Stimulated activated CD8-positive, alpha-beta memory T cell treated with anti-CD3 and anti-CD28 coated beads, Interleukin-2, amount 100 ng/mL, for 1 hour (primary cell): ENCODE measurements at places on chromosomes 6 and 20.

- no peak for DNase-seq
Observed at GRCh38 chr6:118940770-118941169, 5.8 kb upstream of the MCM9 start.

DNA sequence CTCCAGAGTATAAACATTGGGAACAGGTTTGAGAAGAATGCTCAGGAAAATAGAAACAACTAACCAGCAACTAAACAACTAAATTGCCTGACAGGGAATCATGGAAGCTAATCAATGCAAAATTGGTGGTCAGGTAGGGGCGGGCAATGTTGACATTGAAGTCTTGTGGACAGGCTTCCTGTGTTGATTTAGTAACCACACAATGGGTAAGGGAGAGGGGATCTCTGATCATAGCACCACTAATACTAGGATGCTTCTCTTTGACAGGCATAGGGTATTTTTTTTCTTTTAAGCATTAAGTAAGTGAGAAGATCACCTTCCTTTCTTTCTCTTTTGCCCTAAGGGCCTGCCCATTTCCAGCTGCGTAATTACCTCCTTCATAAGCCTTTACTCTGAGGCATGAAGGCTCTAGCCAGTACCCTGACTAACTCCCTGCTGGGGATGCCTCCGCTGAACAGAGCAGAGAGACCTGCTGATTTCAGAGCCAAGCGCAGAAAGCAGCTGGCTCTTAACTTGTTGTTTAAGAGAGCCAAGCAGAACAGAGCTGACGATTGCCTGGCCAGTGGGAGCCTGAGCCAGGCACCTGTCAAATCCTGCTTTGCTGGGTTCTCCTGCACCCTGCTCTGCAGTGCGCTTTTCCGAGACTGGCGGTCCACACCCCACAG is 118.7 kb downstream of the BMP2 start:
- no peak for DNase-seq

DNA sequence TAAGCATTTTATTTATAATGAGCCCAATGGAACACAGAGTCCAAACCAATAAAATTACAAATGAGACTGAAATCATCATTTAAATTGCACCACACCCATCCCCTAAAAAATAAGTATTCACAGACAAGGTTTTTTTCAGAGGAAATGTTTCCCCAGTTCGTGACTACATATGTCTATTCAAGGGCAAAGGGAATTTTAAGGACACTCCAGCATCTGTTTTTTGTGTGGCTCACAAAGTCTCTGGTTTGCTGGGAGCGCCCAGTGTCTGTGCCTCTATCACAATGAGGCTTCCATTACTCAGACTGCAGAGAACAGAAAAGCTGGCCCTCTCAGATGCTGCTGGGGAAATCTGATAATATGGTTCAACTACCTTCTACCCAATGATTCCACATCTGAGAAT is 16.0 kb downstream of the TBX18 start:
- DNase-seq: no peak

- DNase-seq: no peak
Observed at GRCh38 chr6:144190593-144190992, 40.3 kb downstream of the STX11 start.

DNA sequence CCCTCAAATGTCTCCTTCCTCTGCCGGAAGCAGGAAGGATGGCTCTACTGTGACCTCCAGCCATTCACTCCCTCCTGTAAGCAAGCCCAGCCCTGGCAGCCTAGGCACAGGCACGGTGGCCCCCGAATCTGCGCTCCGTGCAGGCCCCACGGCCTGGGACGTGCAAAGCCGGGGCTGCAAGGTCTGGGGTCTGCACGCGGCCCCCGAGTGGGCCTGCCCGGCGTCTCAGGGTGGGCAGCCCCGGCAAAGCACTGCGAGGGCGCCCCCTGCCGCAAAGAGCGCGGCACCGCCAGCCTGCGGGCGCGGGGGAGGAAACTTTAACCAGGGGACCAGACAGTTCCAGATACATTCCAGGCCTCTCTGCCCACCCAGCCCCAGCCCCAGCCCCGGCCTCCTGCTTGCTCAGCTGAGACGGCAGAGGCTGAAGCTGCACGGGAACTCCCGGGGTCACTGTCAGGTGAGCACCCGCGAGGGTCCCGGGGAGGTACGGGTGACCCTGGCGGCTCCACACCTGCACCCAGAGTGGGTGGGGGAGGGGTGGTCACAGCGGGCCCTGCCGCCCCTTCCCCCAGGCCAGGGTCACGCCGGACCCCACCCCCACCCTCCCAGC is 98.8 kb downstream of the ASXL1 start:
- no peak for DNase-seq

GRCh38 chr20:62350098-62350628 is 16.9 kb downstream of the LAMA5 start:
- no peak for DNase-seq

- DNase-seq: no peak
Observed at GRCh38 chr6:45611491-45611890, 233.8 kb upstream of the SUPT3H start.

- DNase-seq: no peak
Observed at GRCh38 chr6:156376091-156376490, 401.1 kb upstream of the ARID1B start.

DNA sequence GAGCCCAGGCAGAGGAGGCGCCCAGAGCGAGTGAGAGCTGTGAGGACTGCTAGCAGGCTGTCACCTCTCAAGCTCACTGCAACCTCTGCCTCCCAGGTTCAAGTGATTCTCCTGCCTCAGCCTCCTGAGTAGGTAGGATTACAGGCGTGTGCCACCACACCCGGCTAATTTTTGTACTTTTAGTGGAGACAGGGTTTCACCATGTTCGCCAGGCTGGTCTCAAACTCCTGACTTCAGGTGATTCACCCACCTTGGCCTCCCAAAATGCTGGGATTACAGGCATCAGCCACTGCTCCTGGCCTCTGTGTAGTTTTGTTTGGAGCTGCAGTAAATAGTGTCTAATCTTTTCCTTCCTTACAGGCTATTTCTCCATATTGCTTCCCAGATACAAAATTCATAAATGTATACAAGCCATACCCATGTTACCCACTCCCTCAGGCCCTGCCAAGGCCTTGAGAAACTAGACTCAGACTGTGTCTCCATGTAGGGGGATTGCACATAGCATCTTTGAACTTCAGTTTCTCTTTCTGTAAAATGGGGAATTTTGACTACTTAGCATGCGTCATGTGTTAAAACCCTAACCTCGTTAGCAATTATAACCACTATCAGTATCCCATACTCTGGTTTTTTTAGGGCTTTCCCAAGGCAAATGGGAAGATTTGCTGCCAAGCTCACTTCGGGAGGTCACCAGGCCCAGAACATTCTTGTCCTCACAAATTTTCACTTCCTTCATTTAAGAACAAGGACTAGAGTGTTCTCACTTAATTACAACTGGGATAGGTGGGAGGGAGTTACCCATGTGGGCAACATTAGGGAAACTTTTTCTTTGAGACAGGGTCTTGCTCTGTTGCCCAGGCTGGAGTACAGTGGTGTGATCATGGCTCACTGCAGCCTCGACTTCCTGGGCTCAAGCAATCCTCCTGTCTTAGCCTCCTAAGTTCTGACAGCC is 67.3 kb upstream of the DDR1 start:
- no peak for DNase-seq

GRCh38 chr6:157929765-157930319 is 51.8 kb upstream of the SYNJ2 start:
- no peak for DNase-seq

- no peak for DNase-seq
Observed at GRCh38 chr6:140463312-140463710, 1088.9 kb upstream of the CITED2 start.

GRCh38 chr6:114083251-114083650 is 112.3 kb upstream of the HDAC2 start:
- DNase-seq: no peak

GRCh38 chr20:62765432-62766070 is 30.7 kb upstream of the MRGBP start:
- DNase-seq: no peak

GRCh38 chr20:5557123-5557522 is 193.1 kb upstream of the SHLD1 start:
- DNase-seq: no peak

GRCh38 chr20:258963-259362 is 1.4 kb downstream of the DEFB132 start:
- no peak for DNase-seq

DNA sequence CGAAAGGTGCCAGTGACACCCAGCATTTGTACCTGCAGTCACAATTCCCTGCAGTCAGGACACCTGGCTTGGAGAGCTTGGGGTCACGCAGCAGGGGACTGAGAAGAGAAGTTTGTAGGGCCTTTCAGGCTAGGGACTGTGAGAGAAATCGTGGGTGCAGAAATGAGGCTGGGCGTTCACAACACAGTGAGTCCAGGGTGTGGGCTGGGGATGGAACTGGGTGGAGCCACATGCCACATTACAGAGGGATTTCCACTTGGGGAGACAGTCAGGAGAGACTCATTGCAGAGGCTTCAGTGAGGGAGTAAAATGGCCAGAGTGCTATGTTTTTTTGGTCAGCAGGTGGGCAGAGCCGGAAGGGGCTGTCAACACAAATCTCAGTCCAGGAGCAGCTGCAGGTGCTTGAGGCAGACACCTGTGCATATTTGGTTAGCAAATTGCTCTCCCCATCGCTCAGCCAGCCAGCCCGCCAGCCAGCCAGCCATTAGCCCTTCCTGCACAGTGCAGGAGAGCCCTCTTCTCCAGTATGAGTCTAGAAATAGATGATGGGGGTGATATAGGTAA is 7.4 kb downstream of the ITPR3 start:
- no peak for DNase-seq

GRCh38 chr6:142566628-142567396 is 265.0 kb downstream of the ADGRG6 start:
- no peak for DNase-seq

DNA sequence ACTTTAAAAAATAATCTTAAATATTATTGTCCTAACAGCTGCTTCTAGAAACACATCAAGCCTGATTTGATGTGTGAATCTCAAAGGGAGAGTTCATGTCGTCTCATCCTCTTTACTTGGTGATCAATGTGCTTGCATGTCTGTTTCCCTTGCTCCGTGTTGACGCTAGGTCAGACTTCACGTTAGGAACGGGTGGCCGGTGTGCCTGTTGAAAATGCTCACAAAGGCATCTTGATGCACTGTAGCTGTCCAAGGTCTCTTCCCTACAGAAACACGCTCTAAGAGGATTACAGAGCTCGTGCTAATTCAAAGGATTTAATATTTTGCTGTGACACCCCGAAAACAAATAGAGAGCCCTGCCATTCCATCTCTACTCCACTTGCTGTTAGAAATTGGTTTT is 84.6 kb downstream of the ID4 start:
- DNase-seq: no peak

- no peak for DNase-seq
Observed at GRCh38 chr6:150684714-150685459, 85.2 kb downstream of the PLEKHG1 start.

- DNase-seq: no peak
Observed at GRCh38 chr6:147881432-147881831, 372.9 kb downstream of the SAMD5 start.

DNA sequence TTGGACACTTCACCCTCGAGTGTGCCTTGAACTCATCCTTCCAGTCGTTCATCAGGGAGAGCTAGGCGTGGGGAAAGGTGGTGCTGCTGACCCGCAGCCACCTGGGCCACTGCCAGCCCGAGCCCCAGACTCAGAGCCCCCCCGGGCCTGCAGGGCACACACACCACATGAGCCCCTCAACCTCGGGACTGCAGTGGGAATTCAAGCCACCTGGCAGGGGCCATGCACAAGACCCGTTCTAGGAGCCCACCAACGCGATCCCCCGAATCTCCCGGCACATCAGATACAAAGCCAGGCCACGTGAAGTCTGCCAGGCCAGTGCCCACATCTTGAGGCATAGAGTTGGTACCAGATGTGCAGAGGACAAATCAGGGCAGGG is 2.8 kb downstream of the ZNF512B start:
- no peak for DNase-seq

DNA sequence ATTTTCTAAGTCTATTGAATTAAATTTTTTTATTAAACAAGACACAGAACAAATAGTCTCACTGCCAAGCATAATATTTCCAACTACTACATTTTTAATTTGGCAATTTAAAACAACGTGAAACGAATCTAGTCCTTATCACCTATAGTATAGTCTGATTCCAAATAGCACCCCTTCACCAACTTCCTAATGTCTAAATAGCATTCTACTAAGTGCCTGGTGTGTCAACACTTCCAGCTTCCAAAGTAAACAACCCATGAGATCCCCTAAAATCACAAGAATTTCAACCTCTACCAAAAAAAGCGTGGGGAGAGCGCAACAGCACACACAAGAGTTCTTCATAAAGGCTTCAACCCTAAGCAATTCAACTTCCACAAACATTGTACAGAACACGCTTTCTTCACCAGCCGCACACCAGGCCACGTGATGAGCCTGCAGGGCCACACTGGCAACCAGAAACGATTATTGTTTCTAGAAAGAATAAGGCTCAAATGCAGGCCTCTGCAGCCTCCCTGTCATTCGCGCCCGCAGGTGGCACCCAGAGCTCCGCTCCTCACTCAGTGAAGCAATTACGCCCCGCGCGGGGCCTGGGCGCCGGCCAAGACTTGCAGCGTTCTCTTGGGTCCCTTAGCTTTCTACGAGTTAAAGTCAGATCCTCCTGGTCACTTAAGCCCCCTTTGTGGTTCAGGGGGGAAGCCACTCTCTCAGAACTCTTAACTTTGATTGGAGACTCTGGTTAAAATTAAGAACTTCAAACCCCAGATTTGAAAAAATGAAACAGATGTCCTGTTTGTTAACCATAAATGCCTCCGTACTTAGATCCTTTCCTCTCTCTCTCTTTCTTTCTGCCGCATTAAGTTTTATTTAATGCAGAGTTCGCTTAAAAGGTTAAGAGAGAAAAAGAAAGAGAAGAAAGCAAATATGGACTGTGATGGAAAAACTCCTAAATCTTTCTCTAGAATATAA is 18.3 kb downstream of the SIM1 start:
- DNase-seq: no peak

DNA sequence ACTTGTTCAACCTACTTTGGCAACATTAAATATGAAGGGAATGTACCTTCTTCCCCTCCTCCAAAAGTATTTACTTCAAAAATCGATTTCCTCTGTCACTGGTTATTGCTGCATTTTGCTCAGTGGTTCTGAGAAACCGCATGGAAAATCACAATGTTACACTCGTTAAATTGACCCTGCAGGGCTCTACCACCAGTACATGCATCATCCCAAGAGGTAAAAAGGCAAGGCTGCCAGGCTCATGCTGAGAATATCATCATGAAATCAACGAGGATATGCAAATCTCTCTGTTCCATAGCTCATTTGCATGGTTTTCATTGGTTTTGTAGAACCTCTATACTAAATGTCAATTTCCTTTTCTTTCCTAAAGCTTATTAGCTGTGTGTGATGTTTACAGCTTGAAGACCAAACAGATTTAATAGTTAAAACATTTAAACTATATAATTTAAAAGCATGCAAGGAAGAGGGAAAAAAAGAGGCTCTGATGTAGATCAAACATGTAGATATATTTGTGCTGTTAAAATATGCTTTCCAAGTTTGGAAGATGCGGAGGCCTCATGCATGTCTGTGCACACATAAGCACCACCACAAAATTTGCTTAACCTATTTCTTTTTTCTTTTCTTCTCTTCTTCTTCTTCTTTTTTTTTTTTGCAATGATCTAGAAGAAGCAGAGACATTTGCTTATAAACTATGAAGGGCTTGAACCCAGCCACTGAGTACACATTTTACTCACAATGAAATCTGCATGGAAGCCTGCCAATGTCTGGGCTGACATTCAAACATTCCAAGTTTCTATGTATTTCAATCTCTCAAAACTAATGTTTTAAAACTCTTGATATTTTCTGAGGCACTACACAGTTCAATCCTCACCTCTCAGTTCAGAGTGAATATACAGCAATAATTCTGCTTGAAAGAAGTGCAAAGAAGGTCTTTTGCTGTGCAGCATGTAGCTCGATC is 194.0 kb downstream of the GMPR start:
- DNase-seq: no peak
